ENCODE measurements at places on chromosomes 11 and 22. TPM values are rescaled to one million over a fixed set of nuclear protein-coding genes. Genes with fewer than 3 reads are reported as not detected.

DNA sequence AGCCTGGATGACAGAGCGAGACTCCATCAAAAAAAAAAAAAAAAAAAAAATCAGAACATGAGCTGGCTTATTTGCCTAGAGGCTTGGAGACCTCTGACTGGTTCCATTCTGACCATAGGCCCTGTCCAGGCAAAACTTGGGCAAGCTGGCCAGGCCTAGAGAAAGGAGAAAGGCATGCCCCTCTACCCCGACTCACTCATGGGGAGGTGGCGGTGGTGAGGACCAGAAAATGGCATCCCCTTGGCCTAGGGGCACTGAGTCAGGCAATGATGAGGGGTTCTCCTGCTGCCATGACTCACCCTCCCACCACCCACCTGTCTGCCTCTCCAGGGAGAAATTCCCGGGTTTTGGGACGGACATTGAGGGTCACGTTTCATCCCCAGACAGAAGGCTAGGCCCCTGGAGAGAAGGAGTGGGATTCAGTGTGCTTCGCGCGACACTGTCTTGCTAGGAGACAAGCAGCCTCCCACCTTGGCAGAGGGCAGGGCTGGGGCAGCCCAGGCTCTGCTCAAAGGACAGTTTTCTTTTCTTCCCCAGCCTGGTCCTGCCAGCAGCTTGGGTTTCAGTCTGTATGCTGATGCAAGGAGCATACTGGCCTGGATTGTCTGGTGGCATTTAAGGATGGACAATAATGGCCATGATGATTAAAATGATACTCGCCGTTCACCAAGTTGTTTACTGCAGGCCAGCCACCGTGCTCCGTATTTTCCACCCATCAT is 17.2 kb downstream of the TOB2 start:
- no peaks in the 10 kb centered on the region for H3K4me1 ChIP-seq
- H3K27me3 ChIP-seq = no peaks in the 10 kb centered on the region
- no peak for DNase-seq
- peaks cover 26% of the 10 kb centered on the region for H3K36me3 ChIP-seq

GRCh38 chr11:17229481-17230152 is 21.8 kb upstream of the PIK3C2A start:
- no peaks in the 10 kb centered on the region for H3K36me3 ChIP-seq
- no peaks in the 10 kb centered on the region for H3K27me3 ChIP-seq
- H3K4me3 ChIP-seq = no peak overlapping the region
- no peak overlapping the region for H3K27ac ChIP-seq

- peak; percentile 30 for DNase-seq
- H3K27me3 ChIP-seq = no peaks in the 10 kb centered on the region
- H3K4me3 ChIP-seq = no peak overlapping the region
- H3K27ac ChIP-seq = no peak overlapping the region
- H3K4me1 ChIP-seq = peaks cover 2% of the 10 kb centered on the region
These were observed 8.3 kb downstream of the FXYD2 start for GRCh38 chr11:117816151-117816741.

DNA sequence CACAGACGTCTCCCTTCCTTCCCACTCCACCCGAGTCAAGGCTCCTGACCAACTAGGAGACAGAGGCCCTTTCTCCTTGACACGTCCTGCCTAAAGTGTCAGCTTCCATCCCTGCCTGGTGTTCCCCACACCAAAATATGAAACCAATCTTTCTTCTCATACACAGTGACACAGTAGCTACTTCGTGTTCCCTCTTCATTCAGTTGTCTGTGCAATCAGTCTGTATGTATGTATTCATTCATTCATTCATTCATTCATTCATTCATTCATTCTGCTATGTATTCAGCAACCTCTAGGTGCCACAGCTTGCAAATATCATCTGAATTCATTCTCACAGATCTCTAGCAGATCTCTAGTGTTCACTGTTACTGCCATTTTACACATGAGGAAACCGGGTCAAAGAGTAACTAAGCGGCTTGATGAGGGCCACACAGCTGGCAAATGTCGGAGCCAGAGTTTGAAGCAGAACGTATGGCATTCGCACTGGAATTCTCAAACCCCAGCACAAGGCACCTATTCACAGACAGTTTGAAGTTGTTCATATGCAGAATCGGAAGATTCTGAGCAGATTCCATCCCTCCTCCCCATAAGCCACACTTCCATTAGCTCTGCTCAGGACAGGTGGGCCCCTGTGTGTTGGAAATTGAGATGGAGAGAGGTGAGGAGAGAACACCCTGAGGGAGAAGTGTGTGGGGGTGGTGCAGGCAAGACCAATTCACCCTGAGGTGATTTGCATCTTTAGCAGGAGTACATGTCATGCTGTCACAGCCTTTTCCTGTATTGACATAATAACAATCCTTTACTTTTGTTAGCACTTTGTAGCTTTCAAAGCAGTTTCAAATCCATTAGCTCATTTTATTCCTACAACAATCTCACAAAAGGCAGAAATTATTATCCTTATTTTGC is 275.7 kb downstream of the ST3GAL4 start:
- DNase-seq = no peak
- no peaks in the 10 kb centered on the region for H3K27me3 ChIP-seq
- no peak overlapping the region for H3K27ac ChIP-seq
- peaks cover 3% of the 10 kb centered on the region for H3K4me1 ChIP-seq
- H3K4me3 ChIP-seq = no peak overlapping the region

DNA sequence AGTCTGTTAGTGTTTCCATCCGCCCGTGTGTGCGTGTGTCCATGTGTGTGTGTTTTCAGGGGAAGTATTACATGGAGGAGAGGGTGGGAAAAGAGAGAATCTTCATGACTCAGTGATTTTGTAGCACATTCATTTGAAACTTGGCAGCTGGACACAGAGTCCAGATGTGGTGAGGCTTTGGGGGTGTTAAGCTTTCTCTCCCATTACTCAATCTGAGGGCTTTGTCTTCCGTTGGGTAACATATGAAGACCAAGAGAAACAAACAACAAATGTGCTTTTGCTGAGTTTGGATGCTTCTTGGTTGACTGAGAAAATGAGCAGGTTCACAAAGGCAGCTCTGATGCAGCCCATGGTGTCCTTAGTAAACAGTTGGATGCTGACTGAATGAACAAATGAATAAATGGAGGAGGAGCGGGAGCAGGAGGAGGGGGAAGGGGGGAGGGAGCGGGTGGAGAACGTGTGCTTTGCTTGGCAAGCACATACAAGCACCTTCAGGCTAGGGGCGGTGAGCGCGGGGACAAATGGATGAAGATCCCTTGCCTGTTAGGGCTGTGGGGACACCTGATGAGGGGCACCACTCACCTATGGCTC is 104.3 kb downstream of the ST3GAL4 start:
- no peaks in the 10 kb centered on the region for H3K36me3 ChIP-seq
- peaks cover 2% of the 10 kb centered on the region for H3K4me1 ChIP-seq
- no peaks in the 10 kb centered on the region for H3K27me3 ChIP-seq
- DNase-seq = peak; percentile 91
- no peak overlapping the region for H3K27ac ChIP-seq
- no peak overlapping the region for H3K4me3 ChIP-seq

SREBF2 gene
- total RNA-seq = 9.2 TPM

MS4A15 gene
- total RNA-seq = not detected

HTR3B gene
- not detected for total RNA-seq
